ENCODE measurements at places on chromosomes 12 and 14.
A peak's percentile ranks its signal among the peaks of the same experiment; 100 is the strongest.

DNA sequence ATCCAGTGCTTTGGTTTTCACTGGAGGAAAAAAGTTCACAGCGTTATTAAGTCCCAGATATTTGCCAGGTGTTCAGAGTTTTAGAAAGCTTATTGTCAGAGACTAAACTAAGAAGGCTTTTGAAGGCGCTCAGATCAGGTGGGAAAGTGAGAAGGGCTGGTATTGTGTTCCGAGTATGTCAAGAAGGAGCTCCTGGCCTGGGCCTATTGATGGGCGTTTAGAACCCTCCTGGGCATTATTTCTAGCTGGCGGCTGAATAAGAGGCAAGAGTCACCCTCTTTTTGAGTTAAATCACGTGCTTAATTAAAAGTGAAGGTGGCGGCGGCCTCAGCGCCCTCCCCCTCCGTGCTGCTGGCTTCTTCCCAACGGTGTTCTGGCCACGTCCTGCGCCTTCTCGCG is 20.9 kb upstream of the GNS start:
- DNase-seq = no peak

GRCh38 chr12:69897744-69898143 is 72.7 kb downstream of the MYRFL start:
- peak; percentile 83 for DNase-seq

DNA sequence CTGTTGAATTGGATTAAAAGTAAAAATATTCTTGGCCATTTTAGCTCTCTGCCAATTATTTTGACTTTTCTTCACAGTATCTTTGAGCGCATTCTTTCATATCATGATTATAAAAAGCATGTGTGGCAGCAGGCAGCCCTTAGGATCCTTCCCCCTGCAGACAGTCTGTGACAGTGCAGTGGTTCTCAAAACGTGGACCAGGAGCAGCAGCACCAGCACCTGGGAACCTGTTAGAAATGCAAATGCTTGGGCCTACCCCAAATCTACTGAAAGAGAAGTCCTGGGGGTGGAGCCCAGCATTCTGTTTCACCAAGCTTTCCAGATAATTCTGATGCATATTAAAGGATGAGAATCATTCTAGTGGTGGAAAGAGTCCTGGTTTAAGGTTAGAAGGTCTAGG is 155.6 kb downstream of the MON2 start:
- no peak for DNase-seq

- DNase-seq = no peak
These were observed 79.1 kb upstream of the HECTD1 start for GRCh38 chr14:31286456-31287293.

GRCh38 chr12:13452955-13453570 is 256.5 kb downstream of the EMP1 start:
- no peak for DNase-seq

DNA sequence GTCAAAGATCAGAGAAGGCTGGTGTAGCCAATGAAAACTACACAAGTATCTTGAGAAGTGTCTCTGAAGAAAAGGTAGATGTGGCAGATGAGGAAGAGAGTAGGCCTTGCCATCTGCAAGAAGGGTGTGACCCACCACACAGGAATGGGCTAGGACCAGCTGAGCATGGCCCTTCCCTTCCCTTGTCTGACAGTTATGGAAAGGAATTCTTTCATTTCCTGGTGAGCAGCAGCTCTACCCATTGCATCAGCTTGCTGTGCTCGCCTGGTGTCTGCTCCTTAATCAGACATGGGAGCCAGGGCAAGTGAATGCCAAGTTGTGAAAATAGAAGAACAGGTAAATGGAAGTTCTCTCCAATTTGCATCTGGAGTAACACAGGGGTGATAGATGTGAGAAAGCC is 145.2 kb upstream of the KRR1 start:
- DNase-seq = peak; percentile 92

- no peak for DNase-seq
These were observed 10.9 kb upstream of the IL26 start for GRCh38 chr12:68236421-68237059.

- DNase-seq = no peak
These were observed 3.1 kb upstream of the FIGNL2 start for GRCh38 chr12:51851413-51852124.

DNA sequence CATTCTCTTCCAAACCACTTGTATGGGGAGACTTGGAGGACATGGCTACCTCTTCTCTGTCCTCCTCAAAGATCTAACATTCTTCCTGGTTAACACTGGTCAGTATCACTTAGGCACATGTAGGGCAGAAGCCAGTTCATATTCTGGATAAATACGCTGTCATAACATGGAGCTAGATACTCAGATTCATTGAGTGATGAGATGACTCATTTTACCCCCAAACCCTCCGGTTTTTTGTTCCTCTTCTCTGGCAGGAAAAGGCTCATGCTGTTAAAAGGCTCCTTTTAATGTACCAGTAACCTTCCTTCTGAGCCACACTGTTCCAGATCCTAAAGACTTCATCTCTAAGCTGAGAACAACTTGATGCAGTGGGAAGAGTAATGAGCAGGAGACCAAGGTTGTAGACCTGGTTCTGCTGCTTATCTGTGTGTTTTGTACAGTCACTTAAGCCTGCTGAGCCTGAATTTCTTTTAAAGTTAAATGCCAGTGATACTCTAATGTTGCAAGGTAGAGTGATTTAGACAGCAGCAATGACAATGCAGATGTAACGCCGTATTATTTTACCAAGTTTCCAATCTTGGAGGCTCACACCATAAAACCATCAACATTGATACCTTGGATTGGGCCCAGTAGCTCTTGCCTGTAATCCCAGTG is 57.3 kb upstream of the ELK3 start:
- DNase-seq = peak; percentile 38

- DNase-seq = no peak
These were observed 89.5 kb upstream of the OSBPL8 start for GRCh38 chr12:76649099-76649498.

DNA sequence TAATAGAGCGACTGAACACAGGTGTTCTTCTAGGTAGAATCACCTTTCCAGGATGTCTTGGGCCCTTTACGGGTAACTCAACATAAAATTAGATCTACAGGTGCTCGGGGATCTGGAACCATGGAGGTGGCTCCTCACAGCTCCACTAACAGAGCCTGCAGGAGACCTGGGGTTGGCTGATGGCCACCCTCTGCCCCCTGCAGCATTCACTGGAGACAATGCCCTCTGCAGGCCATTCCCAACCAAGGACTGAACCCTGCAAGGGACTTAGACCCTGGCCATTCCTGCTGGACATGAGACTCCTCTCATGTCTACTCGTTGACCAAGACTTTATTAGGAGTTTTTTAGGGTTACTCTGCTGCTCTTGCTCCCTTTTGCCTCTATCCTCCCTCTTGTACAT is 58.5 kb upstream of the PPP4R3A start:
- DNase-seq = no peak

DNA sequence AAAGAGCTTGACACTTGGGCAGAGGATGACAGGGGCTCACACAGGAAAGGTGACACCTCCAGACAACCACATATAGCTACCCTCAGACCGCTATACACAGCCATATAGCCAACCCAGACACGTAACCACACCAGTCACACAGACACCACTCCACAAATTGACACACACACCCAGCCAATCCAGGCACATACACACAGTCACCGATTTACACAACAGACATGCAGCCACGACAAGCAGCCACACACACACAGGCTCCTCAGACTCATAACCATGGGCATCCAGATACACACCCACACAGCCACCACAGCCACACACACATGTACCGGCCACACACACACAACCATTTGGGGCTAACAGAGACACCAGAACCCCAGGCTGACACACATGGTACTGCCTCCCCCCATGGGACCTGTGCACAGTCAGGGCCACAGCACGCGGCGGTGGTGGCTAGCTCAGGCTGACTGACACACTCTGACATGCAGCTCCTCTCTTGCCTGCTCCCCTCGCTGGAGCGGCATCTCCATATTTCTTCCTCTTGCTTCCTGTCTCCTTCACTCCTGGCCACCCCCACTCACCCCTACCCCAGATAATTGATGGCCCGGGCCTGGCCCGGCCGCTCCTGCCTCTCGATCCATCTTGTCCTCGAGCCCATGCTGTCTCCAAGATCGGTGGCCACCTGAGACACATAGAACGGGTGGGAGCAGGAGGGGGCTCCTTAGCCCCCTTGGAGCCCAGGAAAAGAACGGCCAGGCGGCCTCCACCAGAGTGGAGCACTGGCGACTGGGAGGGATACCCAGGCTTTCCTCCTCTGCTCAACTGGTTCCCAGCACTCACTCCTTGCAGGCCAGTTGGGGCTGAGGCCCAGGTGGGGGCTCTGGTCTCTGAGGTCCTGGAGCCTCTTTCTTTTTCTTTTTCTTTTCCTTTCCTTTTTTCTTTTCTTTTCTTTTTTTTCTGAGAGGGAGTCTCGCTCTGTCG is 6.0 kb upstream of the SHMT2 start:
- no peak for DNase-seq

- DNase-seq = no peak
These were observed 42.7 kb downstream of the RIN3 start for GRCh38 chr14:92556255-92556741.

GRCh38 chr14:64417055-64417770 is 29.1 kb downstream of the MTHFD1 start:
- DNase-seq = peak; percentile 62

GRCh38 chr14:104817930-104818713 is 17.2 kb downstream of the ZBTB42 start:
- no peak for DNase-seq

GRCh38 chr12:21065845-21066244 is 65.1 kb upstream of the SLCO1B1 start:
- DNase-seq = peak; percentile 42

DNA sequence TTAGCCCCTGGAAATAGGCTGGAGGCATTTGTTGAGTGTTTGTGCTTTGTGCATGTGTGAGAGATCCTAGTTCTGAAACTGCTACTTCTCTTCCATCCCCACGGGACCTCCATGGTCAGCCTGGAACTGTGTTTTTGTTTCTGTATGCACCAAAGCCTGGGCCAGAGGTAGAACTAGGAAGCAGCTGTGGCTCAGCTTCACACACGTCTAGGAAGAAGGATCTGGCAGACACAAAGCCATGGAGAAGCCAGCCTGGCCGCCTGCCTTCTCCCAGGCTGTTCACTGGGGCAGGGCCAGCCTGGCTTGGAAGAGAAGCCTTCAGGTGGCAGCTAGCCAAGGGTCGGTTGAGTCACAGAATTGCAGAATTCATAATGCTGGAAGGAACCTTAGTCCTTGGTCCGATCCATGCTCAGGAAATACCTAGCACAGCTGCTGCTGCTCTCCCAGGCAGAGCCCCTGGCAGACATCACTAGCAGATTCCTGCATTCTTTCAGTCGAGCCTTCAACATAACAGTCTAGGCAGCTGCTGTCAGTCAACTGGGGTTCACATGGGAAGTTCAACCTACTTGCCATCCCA is 27.0 kb downstream of the RIN3 start:
- peak; percentile 99 for DNase-seq

DNA sequence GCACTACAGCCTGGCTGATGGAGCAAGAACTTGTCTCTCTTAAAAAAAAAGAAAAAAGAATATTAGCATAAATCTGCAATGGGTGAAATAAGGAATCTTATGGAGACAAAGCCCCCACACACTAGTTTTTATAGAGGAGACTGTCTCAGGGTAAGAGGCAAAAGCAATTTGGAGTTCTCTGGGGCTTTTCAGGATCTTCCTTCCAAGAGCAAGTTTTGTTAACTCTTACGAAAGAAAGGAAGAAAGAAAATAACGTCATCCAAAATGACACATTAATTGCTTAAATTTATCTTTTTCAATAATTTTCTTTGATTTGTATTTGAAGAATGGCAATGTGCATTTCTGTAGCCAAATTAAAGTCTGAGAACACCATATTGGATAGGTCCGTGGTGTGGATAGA is 3.8 kb downstream of the PDE6H start:
- no peak for DNase-seq

GRCh38 chr12:104109446-104110271 is 28.4 kb downstream of the NFYB start:
- DNase-seq = no peak

GRCh38 chr12:131383291-131383690 is 327.6 kb upstream of the SFSWAP start:
- DNase-seq = no peak

GRCh38 chr12:129772501-129773493 is 131.0 kb downstream of the TMEM132D start:
- peak; percentile 88 for DNase-seq

- DNase-seq = no peak
These were observed 458.8 kb upstream of the SOX5 start for GRCh38 chr12:24408305-24408704.

- DNase-seq = no peak
These were observed 735 bp upstream of the OTX2 start for GRCh38 chr14:56810836-56811592.

DNA sequence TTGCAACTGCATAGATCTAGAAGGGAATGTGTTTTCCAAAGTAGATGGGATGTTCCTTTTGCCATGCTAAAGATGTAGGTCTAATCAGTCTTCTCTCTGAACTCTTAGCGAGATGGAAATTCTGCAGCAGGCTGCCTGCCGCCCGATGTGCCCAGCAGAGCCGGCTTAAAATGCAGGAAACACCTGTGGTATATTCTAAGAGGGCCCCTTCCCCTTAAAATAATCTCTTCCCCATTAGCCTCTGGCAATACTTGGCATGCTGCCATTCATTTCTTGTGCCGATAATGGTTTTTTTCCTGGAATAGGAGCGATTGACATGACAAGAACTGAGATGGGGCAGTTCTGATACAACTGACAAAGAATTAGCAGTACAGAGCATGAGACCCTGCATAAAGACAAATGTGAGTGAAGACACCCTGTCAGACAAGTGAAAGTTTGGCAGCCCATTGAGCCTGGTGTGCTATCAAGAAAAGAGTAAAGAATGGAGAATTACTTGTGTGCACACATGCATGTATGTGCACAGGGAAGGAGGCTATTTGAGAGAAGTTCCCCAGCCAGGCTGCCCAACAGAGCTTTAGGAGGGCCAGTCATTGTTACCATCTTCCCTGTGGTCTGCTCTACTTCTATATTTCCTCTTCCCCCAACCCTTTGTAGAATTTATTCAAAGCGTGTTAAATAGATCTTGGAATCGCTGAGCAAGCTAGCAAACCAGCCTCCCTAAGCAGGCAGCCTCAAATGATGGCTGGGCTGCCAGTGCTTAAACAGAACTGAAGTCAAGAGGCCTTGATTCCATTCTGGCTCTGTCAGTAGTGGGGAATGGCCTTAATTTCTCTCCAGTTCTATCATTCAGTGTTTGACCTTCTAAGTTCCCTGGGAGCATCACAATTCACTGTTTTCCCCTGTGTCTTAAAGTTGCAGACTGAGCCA is 29.6 kb upstream of the NTF3 start:
- DNase-seq = no peak

DNA sequence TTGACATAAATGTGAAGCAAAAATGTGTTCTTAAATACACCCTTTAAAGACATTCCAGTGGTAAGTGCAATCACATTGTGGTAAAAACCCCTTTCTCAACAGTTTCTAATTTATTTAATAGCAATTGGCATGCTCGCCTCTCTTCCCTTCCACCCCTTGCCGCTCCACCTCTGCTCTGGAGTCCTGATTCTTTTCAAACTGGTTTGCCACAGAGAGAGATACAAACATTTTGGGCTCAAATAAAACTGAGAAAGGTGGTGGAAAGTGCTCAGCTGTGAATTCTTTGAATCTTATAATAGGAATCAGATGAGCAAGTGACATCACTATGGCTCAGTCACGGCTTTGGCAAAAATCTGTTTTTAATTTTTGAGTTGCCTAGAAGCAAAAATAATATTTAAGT is 993.9 kb downstream of the GALC start:
- no peak for DNase-seq

GRCh38 chr12:112788205-112788604 is 3.3 kb upstream of the RPH3A start:
- no peak for DNase-seq

Data from brain microvascular endothelial cell (primary cell).